Nucleus accumbens (tissue), 56 donors: ENCODE measurements at places on chromosomes 7 and 10.

- DNase-seq = no peak
These were observed 43.2 kb upstream of the ATRNL1 start for GRCh38 chr10:115049960-115050359.

GRCh38 chr7:106866298-106867281 lies 1.5 kb downstream of the PIK3CG start:
- no peak for DNase-seq

DNA sequence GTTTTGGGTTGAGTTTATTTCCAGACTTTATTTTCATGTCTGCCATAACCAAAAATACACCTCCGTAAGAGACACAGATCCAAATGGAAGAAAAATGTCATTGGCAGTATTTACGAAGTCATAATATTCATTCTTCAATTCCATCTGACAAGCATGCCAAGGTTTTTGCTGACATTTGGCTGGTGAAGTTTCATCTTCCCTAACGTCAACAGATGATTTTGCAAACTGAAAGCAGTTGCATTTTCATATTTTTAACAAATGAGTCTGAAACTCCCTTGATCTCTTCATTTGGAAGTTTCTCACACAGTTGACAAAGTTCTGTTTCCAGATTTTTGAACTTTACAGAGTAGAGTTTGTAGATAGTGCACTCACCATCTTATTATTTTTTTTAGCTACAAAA lies 114.5 kb downstream of the CALN1 start:
- DNase-seq = no peak

DNA sequence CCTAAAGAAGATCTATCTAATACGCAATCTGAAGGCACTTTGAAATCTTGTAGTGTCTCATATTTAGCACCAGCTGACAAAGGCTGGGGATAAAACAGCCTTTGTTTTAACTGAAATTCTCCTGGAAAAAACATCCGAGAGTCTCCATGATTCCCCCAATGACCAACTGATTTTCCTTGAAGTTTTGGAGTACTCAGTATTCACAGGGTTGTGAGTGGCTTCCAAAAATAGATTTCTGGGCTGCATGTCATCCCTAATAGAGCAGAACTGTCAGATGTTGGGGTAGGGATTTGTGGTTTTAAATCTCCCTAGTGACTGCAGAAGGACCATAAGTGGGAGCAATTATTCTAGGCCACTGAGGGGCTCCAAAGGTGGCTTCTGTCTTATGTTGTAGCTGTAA lies 206.4 kb downstream of the TAX1BP1 start:
- DNase-seq = no peak
